ENCODE measurements at places on chromosomes 16 and 17.

DNA sequence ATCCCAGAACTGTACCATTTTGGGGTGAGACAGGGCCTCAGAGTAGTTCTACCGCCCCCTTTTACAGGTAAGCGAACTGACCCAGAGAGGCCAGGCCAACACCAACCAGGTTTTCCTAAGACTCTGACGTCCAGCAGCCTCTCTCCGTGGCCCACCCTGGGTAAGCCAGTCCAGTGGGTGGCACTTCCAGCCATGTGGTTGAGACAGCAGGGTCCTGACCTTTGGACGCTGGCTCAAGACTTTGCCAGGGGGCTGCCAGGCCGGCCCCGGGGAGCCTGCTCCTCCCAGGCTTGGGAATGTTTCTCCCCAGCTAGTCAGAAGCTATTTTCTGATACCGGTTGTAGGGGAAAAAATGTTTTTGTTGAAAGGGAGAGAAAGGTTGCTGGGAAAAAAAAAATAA lies 16.9 kb downstream of the GPRC5C start:
- DNase-seq: no peak

DNA sequence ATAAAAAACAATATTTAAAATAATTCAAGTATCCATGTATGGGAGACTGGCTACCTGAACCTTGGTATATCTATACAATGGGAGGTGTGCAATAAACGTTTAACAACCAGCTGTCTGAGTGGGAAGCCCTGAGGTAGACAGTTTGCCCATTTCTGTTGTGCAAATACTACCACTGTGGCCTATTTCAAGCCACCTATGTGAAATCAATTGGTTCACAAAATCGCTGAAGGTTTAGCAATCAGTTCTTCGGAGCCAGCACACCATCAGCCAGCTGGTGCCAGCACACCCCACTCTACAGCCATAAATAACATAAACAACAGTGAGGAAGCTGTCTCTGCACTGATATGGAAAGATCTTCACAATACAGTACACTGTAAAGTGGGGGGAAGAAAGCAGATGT lies 46.7 kb upstream of the KDM8 start:
- DNase-seq: no peak

DNA sequence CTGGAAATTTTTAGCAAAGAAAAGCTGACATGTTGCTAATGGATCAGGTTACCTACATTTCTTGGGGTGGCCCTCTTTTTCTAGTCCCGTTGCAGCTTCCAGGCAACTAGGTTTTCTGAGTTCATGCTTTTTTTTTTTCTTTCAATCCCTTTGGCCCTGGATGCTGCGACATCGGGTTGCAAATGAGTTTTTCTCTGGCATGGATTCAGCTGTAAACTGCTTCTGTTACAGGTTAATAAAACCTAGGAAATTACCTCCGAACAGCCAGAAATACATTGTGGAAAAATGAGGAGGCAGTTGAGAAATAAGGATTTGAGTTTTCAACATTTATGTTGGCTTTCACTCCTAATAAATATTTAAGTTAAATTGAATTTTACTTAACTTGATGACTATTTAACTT lies 149.8 kb upstream of the MAF start:
- no peak for DNase-seq

DNA sequence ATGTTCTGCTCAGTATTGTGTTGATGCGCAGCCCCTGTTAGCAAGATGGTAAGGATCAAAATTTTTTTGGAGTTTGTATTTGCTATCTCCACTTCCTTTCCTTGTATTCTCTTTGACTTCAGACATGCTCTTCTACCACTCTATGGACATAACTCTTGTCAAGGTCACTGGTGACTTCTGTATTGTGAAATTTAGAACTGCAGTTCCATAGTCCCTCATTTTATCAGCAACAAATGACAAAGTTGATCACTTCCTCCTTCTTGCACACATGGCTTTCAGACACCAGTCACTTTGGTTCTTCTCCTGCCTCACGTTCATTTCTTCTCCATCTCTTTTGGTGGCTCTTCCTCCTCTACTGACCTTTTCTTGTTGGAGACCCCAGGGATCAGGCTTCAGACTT lies 21.1 kb downstream of the COX11 start:
- no peak for DNase-seq

GRCh38 chr16:71205482-71206131 lies 24.9 kb downstream of the HYDIN start:
- no peak for DNase-seq

DNA sequence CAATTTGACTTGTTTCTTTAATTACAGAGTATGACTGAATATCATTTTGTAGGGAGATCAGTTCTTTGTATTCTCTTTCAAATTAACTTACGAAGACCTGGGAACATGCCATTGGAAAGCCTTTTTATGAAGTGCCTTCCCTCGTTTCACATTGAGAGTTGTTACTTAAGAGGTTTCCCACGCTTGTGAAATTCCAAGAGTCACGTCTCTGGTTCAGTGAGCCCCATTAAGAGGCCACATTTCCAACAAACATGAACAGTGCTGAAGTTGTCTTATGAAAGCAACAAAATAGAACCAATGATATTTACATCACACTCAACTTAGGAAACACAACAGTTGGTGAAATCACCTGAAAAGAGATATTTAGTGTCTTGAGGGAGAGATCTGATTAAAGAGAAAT lies 334.1 kb downstream of the TOX3 start:
- no peak for DNase-seq

All from T-helper 2 cell (primary cell).